Stimulated activated CD4-positive, alpha-beta T cell treated with anti-CD3 and anti-CD28 coated beads, TNF-alpha, amount 100 ng/mL, for 1 hour (primary cell): ENCODE measurements at places on chromosomes 2 and 18.

GRCh38 chr2:191386938-191387536 is 141.8 kb downstream of the MYO1B start:
- no peak for DNase-seq

- no peak for DNase-seq
Observed at GRCh38 chr2:71797035-71797810, 343.9 kb downstream of the DYSF start.

- DNase-seq = no peak
Observed at GRCh38 chr2:204794624-204795023, 249.3 kb downstream of the PARD3B start.

DNA sequence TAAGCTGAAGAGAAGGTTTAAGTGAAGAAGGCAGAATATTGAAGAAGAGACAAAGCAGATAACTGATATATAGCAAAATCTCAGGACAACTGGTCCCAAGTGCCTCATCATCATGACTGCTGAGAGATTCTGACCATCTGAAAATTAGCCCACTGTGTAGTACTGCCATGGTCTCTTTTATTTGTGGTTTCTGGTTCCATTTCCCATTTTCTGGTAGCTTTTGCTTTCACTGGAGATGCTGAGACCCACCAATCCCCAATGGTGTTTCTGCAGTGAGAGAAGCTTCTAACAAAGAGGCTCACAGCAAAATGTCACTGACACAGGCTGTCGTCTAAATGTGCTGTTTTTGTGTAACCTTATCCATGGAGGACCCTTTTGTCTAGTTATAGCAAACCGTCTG is 79.5 kb downstream of the TMEM163 start:
- DNase-seq = no peak

DNA sequence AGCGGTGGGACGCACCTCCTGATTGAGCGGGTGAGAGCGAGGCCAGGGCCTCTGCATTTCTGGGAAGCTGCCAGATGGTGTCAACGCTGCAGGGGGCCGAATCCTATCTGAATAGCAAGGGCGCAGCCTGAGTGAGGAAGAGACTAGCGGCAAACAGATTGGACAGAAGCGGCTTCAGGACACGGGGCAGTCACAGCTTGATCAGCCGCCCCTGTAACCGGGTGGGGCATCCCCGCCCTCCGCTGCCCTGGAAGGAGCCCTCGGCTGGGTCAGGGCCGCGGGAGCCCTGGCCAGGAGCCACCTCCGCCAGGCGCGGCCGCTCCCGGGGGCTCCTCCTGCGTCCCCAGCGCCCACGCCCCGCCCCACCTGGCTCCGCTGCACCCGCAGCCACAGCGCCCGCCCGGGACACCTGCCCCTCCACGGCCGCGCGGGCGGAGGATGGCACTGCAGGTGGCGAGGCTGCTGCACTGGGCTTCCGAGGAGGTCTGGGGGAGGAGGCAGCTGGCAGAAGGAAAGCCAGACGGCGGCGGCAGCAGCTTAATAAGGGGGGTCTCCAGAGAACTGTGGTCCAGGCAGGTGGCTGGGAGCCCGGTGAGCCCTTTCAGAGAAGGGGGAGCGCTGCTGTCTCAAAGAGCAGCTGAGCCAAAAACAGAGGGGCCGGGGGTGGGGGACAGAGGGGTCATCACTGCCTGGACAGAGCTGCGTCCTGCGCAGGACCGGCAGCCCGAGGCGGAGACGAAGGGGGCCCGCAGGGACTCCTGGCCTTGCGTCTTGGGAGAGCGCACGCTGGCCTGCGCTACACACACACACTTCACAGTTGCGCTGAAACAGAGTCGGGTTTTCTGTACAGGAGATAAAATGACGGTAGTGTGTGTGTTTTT is 18.8 kb upstream of the SOX11 start:
- no peak for DNase-seq

DNA sequence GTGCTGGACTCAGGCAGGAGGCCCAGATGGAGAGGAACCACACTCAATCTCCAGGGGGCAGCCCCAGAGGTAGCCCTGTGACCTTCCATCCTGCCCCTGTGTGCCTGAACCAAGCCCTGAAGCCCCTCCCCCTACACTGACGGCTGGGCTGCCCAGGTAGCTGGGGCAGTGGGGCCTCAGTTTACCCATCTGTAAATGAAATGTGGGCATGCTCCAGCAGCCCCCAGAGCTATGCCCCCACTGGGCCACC is 15.8 kb downstream of the CROCC2 start:
- no peak for DNase-seq
